Sigmoid colon (tissue), 7 donors: ENCODE measurements at places on chromosomes 12 and 14. TPM values are rescaled to one million over a fixed set of nuclear protein-coding genes. Genes with fewer than 3 reads are reported as not detected.

STAB2 gene
- total RNA-seq, result 0.55 TPM

ACVRL1 gene
- total RNA-seq, result 77.8 TPM

POTEG gene
- not detected for total RNA-seq

ANKS1B gene
- 27.7 TPM for total RNA-seq

LALBA gene
- not detected for total RNA-seq

PRIMA1 gene
- total RNA-seq, result 5.3 TPM

IRAK3 gene
- total RNA-seq, result 15.1 TPM
